ENCODE measurements at places on chromosomes 16 and 17.
A peak's percentile ranks its signal among the peaks of the same experiment; 100 is the strongest.

DNA sequence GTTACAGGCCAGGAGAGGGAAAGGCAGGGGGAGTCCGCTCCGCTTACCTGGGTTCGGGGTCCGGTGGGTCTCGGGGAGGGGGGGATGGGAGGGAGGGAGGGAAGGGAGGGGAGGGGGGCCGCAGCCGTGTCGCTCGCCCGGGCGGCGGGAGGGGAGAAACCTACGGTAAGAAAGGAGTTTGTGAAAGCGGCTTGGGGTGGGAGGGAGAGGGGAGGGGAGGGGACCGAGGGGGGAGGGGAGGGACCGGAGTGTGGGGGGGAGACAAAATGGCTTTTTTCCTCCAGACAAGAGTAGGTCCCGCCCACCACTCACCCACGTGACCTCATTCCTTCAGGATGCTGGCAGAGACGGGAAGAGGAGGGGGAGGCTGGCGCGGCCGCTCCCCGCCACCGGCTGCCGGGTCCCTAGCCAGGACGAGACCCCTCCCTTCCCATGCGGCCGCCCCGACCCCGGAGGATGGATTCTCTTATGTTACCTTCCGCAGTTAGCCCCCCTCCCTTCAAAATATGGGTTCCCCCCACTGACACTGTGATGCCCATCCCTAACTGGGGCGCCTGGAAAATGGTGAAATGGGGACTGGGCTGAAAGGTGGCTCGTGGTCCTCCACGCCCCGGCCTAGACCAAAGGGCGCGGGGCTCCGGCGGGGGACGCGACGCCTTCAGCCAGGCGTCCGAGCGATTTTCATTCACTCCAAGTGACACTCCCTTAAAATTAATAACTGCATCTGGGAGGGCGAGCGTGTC is at the start of gene PCGF2:
Gene PCGF2, minus strand, starts transcription at position 188 of the 743 bp plus-strand sequence. CDS start 7,934 bp downstream, outside the sequence.
- peak; percentile 96 for DNase-seq

DNA sequence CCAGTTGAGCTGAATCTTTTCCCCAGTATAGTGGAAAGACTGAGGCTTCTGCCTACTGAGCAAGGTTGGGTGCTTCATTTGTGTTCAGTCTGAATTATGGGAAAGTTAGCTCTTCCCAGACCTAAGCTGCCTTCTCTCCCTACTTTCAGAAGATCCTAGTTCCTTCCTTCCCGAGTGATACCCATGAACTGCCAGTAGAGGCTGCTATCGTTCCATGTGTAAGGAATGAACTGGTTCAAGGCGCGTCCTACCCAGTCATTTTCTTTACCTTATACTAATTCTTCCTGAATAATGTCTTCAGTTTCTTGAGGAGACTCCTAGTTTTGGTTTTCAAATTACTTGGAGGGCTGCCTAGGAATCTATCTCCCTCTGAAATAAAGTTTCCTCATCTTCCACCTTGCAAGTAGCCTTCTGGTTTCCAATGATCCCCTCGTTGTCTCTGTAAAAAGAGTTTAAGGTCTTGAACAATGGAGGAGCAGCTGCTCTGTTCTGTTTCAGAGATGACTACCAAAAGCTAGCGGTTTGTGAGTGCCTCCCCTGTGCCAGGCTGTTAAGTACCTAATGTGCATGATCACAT is 934 bp upstream of the AOC2 start:
- peak; percentile 43 for DNase-seq

DNA sequence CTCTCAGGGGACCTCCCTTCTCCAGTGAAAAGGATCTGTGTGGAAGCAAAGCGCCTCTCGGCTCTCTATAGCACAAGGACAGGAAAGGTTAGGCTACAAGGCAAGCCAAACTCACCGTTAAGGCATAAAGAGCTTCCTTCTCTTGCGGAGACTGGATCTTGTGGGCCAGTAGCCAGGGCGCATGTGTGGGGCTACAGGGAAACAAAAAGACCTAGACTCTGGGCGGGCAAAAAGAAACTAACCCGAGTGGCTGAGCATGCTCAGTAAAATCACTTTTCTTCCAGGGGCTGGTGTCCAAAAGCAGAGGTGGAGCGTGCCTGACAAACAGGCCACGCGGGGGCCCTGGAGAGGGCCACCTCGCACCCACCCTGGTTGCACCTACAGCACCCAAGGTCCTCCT is 16.1 kb downstream of the GGA2 start:
- no peak for DNase-seq

GRCh38 chr16:20904507-20905081 is 4.0 kb downstream of the LYRM1 start:
- DNase-seq, result peak; percentile 28

DNA sequence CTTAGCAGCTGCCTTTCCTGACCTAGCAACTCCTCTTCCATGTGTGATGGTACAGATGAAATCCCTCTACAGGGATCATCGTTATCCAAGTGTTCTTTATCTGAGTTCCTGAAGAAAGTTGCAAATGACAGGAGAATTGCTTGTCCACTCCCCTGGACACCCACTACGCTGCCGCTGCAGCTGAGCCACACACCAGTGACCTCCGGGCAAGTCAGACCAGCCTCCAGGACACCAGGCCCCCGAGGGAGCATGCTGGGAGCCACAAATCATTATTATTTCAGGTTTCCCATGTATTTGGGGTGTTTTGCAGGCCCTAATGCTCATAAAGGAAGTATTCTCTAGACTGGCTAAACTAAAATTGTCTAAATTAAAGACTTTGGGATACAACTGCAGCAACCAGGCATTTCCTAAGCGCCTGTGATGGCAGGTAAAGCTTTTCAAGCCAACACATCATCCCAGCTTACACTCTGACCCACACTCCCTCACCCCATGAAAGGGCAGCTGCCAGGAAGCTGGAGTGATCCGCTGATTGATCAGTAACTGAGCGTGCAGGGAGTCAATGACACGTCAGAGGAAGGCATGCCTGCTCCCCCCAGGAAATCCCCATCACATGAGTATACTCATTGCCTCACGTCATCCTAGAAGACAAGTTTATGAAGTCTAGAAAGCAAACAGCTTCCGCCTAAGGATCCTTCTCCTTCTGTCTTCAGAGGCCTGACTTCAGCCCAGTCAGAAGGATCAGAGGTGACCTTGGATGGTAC is 14.4 kb downstream of the FA2H start:
- DNase-seq, result no peak

DNA sequence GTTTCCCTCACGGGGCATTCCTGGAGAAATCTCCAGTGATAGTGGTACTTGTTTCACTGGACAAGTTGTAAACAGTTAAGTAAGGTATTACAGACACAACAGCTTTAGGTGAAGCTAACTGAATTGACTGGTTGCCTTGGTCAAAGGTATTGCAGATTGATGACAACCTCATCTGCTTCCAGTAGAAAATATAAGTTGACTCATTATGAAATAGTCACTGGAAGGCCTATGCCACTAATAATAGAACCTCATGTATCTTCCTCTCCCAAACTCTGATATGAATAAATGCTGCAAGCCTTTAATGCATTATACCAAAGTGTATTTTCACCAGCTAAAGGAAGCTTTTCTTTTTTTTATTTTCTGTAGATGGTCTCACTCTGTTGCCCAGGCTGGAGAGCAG is 44.8 kb downstream of the GLG1 start:
- DNase-seq, result no peak

DNA sequence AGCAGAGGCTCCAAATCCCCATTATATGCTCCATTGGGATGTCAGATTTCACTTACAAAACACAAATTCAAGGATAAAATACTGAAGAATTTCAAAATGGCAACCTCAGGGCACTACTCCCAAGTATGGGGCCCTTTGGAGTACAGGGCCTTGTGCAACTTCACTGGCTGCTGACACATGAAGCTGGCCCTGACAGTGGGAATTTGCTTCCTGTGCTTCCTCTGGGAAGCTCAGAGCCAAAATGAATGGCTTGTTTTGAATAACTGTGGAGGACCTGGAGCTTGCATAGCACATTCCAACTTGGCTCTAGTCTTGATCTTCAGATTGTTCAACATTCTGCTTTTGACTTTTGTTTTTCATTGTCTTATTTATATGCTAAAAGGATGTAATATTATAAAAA is 52.3 kb upstream of the HNF1B start:
- no peak for DNase-seq

- DNase-seq, result no peak
Observed at GRCh38 chr17:57136355-57136754, 51.3 kb downstream of the AKAP1 start.

DNA sequence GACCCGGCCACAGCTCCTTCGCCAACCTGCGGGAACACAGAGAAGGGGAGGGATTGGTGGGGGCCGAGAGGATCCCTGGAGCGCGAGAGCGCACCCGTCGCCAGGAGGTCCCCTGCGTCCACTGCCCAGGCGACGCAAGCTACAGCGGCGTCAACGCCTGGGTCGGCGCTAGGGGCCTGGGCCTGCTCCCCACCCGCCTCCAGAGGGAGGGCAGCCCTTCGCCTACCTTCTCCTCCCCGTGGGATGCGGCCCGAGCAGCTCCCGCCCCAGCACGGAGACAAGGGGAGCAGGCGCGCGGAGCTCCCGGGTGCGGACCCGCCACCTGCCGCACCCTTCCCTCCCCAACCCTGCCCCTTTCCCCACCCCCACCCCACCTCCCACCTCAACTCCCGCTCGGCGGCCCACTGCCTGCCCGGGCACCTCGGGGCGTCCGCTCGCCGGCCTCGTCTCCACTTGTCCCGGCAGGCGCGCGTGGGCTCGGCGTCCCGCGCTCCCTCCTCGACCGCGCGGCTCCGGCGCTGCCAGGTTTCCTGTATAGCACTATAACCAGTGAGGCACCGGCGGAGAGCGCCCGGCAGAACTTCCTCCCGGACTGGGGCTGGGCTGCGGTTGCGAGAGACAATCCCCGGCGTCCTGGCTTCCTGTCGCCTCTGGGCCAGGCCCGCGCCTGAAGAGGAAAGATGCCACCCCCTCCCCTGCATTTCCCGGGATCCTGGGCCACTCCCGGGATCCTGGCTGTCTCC is 119.1 kb upstream of the SMURF2 start:
- DNase-seq, result no peak

- no peak for DNase-seq
Observed at GRCh38 chr16:22004341-22004740, 3.4 kb upstream of the PDZD9 start.

GRCh38 chr17:76792348-76792747 is 54.4 kb downstream of the MFSD11 start:
- no peak for DNase-seq

- DNase-seq, result no peak
Observed at GRCh38 chr16:12750554-12750918, 53.2 kb downstream of the CPPED1 start.

Measured in NCI-H146 (cell line).